ENCODE measurements at places on chromosomes 1 and 21.

DNA sequence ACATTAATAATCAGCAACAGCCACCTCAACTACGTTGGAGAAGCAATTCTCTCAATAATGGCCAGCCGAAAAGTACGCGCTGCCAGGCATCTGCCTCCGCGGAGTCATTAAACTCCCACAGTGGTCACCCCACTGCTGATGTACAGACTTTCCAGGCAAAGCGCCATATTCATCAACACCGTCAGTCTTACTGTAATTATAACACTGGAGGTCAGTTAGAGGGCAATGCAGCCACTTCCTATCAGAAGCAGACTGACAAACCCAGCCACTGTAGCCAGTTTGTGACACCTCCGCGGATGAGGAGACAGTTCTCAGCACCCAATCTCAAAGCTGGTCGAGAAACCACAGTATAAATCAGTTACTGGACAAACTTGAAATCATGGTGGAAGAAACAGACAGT, 93.9 kb downstream of the KIF1B start:
- no peak for DNase-seq

DNA sequence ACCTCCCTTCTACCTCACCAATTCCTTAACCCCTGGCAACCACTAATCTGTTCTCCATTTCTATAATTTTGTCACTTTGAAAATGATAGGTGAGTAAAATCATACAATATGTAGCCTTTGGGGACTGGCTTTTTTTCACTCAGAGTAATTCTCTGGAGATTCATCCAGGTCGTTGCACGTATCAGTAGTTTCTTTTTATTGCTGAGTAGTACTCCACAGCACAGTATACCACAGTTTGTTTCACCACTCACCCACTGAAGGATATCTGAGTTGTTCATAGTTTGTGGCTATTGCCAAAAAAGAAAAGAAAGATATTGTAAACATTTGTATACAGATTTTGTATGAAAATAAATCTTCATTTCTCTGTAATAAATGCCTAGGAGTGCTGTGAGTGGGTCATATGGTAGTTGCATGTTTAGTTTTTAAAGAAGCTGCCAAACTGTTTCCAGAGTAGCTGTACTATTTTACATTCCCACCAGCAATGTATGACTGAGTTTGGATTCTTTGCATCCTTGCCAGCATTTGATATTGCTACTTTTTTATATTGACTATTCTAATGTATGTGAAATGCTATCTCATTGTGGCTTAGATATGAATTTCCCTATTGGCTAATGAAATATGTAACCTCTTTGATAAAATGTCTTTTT, 3.7 kb downstream of the CHD1L start:
- no peak for DNase-seq

- peak; percentile 71 for DNase-seq
Observed at GRCh38 chr1:201480231-201481003, 11.4 kb upstream of the PHLDA3 start.

GRCh38 chr21:44353191-44353970, at the start of gene TRPM2:
Gene TRPM2 (plus strand): TSS chr21:44353621. CDS start chr21:44353701, 80 bp downstream.
- no peak for DNase-seq
